BE2C (cell line): ENCODE measurements at places on chromosomes 4 and X.

DNA sequence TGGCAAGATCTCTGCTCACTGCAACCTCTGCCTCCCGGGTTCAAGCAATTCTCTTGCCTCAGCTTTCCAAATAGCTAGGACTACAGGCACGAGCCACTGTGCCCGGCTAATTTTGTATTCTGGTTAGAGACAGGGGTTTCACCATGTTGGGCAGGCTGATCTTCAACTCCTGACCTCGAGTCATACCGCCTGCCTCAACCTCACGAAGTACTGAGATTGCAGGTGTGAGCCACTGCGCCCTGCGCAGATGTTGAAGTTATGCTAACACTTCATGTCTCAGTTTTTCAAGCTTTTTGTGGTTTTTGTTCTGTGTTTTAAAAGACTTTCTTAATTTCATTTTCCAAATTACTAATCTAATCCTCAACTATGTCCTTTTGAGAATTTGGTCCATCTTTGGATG, 154.4 kb upstream of the TLL1 start:
- no peak for DNase-seq

- no peak for DNase-seq
These were observed 167.3 kb upstream of the SH3RF1 start for GRCh38 chr4:169438057-169438480.

DNA sequence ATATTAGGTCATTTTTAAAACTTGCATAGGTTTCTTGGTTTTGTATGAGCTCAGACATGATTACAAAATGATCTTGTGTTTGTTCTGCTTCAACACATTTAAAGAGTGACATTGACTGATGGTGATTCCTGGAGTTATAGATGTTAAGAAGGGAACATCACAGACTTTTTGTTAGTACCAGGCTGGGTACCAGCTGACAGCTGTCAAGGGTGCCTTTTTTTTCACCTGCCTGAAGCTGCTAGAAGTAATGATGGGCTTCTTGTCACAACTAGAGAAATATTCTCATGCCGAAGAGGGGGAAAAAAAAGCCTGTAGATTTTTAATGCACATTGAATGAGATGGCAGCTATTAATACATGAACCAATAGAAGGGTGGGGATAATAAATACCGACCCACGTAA, 226.6 kb upstream of the TRAM1L1 start:
- DNase-seq = no peak

DNA sequence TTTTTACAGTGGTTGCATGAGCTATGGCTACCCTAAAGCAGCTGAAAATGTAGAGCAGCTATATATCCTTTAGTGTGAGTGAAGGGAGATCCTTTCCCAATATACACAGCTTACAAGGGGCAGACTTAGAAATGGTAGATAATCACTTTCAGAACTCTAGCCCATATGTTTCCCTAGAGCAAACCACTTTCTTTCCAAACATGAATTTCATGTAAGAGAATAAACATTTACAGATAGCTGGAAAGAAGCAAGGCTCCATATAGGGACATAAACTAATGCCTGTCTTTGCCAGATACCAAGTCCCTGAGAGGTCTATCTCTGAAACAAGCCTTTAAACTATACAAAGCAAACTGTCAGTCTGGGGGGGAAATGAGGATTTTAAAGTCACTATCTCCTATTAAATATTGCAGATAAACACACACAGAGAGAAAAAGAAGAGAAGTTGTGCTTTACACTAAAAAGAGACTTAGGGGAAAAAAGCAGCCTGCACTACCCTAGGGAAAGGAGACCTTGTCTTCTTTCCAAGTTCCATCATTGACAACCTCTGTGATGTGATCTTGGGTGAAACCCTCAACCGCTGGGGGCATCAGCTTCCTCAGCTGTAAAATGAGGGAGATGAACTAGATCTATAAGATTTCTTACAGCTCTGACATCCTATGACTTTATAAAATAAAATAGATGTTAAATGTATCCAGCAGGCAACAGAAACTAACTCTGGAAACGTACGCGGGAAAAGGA, 73.6 kb downstream of the TMEM156 start:
- no peak for DNase-seq

DNA sequence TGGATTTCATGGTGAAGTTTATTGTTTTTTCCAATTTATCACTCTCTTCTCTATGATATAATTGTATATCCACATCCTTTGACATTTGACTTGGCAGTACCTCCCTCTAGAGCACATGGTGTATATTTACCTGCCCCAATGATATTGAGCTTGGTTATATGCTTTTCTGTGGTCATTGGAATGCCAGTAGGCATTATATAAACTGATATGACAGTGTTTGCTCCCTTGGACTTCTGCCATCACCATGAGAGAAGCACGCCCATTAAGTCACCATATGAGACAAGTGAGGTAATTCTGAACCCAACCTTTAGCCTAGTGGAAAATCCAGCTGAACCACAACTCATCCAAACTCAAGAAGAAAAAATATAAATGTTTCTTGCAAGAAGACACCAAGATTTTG, 2761.5 kb downstream of the ARAP2 start:
- DNase-seq = no peak

DNA sequence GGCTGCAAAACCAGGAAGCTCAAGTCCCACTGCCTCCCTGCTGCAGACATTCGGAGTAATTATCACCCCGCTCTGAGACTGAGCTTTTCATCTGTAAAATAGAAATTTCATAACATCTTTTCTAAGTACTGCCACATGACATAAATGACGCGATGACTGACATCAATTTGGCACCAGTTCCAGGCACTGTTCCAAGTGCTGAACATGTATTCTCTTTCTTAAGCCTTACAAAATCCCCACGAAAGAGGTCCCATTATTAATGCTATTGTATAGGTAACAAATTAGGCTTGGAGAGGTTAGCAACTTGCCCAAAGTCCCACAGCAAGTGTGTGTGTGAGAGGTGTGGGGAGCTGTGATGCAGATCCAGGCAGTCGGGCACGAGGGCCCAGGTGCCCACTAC, 56.4 kb downstream of the SLC2A9 start:
- DNase-seq = no peak

- no peak for DNase-seq
These were observed 12.4 kb downstream of the TNIP2 start for GRCh38 chr4:2743518-2744445.

GRCh38 chrX:150486011-150486410, 82.4 kb upstream of the MTM1 start:
- peak; percentile 19 for DNase-seq

- no peak for DNase-seq
These were observed 651.6 kb upstream of the PITX2 start for GRCh38 chr4:111274486-111274885.

- no peak for DNase-seq
These were observed 1.4 kb downstream of the L1CAM start for GRCh38 chrX:153884590-153884989.

- no peak for DNase-seq
These were observed 68.6 kb upstream of the PPP3CA start for GRCh38 chr4:101415962-101416361.

DNA sequence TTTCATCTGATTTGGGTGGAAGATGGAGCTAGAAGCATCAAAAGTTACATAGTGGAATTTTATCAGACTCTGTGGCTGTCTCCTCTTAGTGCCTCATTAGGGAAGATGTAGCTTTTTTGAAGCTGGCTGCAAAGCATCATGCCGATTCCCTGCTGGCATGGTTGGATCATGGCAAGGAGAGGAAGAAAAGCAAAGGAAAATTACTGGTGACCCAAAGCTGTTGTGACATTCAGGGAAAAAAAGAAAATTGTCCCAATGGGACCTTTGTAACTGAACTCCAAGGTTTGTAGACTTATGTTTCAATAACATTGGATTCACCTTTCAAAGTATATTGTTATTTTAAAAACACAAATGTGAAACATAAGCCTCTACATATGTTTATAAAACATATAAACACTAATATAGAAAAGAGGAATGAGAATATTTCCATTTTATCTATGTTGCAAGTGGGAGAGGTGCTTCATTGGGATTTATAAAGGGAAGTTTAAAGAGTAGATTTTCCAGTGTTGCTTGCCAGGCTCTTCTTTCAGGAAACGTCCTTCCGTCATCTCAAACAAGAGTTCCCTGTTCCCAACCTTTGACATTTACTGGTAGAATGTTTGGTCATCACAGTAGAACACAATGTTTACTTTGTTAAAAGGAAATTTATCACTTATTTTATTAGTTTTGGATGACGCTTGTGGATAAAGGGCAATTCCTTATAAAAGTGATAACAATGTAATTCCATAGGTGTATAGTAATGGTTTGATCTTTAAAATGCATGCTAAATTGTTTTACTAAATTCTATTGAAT, 190.1 kb upstream of the GPRIN3 start:
- DNase-seq = no peak

DNA sequence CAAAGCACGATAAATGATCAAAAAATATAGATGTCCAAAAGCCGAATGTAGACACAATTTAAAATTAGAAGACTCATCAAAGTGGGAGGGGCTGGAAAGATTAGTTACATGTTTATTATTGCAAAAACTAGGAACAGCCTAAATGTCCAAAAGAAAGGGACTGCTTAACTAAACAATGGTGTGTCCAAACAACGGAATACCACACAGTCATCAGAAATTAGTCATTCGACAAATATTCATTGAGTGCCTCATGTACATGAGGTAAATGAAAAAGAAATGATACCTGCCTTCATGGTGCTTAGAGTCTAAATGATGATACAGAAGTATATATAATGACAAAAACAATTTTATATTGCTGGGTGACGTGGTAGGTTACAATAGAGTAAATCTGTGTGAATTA, 139.7 kb downstream of the MAML3 start:
- no peak for DNase-seq

GRCh38 chr4:6233929-6234328, 33.6 kb upstream of the JAKMIP1 start:
- no peak for DNase-seq

DNA sequence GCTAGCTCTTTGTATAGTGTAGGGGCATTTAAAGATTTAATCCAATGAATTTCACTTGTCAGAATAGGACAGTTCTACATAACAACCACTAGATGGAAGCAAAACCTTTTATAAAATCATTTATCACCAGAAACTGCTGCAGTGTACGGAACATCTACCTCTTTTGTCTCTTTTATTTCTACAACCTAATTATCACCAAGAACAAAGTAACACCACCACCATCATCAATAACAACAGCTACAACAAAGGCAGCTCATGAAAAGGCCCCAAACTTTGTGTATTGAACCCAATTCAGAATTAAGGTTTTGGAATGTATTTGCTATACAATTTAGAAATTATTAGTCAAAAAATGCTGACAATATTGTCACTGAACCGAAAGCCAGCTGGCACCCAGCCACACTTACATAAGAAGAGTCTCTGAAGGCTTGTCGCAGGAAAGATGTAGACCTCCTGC, 260.9 kb upstream of the RPS6KA3 start:
- peak; percentile 46 for DNase-seq

DNA sequence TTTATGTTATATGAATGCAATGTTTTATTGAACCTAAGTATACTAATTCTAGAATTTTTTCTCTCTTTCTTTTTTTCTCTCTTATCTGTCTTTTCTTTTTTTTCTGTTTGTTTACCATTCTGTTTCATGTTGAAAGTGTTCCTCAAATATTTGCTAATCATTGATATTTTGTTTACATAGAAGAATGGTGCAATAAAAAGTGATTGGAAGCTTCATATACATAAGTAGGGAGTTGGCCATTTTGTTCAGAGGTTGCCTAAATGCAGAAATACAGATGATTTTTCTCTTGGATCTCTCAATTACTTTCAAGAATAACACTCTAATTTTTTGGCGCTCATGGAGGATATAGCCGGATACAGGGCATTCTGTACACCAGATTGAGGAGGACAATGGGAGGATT, 5.7 kb upstream of the SERTM2 start:
- DNase-seq = no peak

DNA sequence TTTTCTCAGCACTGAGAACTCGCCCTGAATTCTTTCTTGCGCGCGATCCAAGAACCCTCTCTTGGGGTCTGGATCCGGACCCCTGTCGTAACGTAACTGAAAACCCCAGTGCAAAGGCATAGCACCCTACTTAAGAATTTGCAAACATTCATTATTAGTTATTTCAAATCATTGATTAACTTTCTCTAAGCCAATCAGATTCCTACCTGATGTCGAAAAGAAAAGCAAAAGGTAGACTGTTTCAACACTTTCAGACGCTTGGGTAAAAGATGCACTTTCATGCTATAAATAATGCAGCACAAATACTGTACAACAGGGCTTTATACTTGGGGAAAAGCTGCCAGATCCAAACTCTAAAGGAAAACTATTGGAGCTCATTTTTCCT, 817 bp upstream of the WDR19 start:
- DNase-seq = no peak

DNA sequence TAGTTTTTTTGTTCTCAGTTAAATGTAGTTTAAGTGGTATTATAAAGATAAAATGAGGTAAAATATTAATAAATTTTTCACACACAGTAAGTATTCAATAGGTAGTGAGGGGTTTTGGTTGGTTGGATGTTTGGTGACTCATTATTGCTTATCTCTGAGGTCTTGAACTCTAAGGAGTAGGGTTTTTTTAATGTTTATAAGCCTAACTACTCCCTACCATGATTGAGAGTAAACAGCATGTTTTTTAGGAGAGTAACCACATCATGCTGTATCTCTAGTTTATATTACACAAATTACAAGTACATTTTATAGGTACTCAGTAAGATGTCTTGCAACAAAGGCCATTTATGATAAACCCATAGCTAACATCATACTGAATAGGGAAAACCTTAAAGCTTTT, 181.6 kb downstream of the MAPK10 start:
- DNase-seq = no peak

GRCh38 chr4:24472514-24473308, 111.6 kb downstream of the DHX15 start:
- peak; percentile 84 for DNase-seq

DNA sequence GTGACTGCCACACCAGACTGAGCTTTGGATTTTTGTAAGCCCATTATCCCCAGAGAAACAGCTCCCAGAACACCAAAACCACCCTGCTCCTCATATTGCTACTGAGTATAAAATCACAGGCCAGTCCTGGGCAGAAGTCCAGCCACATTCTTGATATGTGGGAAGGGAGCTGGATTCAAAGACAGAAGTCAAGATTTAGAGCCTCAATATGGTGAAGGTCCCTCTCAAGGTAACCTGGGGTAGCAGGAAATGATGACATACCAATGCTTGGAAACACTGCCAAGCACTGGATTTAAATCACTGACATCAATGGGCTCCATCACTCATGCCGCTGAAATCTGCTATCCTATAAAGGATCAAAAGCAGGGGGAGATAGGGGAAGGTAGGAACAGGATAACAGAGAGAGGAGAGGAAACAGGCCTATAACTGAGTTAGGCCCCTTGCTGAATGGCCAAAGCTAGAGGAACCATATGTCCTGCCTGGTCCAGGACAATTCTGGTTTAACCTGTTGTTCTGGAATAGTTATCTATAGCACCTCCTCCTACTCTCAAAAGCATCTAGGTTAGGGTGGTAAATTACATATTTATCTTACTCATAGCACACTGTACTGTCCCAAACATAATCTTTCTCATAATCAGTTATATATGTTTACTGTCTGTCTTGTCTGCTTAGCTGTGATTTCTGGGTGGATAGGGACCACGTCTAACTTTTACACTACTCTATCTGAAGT, 83.7 kb upstream of the NHS start:
- no peak for DNase-seq

GRCh38 chrX:14630733-14631132, 101.4 kb downstream of the GLRA2 start:
- DNase-seq = no peak
